Stimulated activated CD8-positive, alpha-beta memory T cell treated with anti-CD3 and anti-CD28 coated beads, Interleukin-7, amount 100 ng/mL, for 24 hours (primary cell): ENCODE measurements at places on chromosomes 5 and 9.
A peak's percentile ranks its signal among the peaks of the same experiment; 100 is the strongest.

DNA sequence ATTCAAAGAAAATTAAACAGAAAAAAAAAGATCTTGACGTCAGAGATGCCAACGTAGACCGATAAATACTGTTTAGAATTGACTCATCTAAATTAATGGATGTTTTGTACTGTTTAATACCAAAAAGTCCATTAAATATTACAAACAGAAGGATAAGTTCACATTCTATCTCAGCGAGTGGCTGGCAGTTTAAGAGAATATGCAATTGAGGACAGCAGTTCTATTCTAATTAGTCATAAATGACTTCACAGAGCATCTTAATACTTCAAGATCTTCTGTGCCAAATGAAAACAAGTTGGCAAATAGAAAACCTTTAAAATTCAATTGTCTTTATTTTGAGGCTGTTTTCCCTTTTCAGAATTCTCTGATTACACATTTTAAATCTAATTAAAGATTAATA is 326.6 kb upstream of the NREP start:
- DNase-seq, result no peak

DNA sequence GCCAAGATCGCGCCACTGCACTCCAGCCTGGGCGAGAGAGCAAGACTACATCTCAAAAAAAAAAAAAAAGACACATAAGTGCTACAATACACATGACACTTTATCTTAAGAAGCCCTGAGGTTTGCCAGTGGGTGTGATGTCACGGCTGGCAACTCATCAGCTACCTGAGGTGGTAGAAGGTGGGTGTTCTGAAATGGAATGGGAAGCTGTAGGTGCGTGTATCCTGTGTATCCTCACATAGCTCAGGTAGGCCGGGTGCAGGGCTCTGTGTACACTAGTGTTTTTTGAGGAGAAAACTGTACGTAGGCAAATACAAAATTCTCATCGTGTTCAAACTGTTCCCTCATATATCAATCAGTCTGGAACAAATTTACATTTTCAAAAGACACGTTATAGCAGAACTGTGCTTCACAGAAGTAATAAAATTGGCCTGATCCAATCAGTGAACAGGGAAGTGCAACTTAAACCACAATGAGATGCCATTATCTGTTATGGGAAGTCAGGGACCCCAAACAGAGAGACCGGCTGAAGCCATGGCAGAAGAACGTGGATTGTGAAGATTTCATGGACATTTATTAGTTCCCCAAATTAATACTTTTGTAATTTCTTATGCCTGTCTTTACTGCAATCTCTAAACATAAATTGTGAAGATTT is 10.4 kb downstream of the BICD2 start:
- DNase-seq, result no peak

- DNase-seq, result no peak
Observed at GRCh38 chr5:150615141-150615699, 25.2 kb upstream of the SYNPO start.

DNA sequence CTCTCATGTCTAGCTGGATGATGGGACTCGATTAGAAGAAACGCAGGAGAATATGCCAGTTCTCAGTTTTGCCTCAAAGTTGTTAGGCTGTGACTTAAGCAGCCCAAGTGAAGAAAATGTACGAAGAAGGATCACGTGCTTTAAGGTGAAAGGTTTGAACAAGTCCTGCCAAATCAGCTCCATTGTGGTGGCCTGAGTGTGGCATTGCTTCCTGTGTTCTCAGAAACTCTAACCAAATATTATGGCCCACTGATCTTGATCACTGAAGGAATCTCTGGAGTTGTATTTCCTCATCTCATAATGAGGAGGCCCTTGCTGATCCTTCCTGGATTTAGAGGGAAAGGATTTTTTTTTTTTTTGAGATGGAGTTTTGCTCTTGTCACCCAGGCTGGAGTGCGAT is 44.0 kb downstream of the OTULIN start:
- DNase-seq, result no peak

- no peak for DNase-seq
Observed at GRCh38 chr5:28648108-28648507, 1609.7 kb upstream of the CDH9 start.

DNA sequence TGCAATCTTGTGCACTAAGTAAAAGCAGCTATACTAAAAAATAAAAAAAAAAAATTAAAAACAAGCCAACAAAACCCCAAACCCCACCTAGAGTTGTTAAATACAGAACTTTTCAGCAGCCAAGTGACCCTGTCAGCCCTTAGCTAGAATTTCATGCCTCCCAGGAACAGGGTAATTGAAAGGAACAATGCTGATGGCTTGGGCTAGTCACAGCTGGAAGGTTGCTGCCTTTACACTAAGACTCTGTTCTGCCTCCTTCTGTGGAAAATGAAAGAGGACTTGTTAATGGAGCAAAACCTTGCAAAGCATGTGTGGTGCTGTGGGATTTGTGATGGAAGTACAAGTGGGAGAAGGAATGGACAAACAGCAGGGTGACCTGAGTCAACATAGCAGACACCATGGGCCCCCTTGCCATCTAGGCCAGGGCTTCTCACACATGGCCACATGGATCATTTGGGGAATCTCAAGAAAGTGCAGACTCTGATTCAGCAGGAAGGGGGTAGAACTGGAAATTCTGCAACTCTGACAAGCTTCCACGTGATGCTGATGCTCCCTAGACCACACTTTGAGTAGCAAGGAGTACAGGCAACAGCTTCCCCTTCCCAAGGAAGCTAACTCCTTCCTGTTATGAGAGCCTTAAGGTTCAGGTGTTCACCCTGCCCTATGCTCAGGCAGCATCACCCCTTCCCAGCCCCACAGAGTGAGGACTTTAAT is 14.9 kb upstream of the TMEM252 start:
- DNase-seq, result no peak

DNA sequence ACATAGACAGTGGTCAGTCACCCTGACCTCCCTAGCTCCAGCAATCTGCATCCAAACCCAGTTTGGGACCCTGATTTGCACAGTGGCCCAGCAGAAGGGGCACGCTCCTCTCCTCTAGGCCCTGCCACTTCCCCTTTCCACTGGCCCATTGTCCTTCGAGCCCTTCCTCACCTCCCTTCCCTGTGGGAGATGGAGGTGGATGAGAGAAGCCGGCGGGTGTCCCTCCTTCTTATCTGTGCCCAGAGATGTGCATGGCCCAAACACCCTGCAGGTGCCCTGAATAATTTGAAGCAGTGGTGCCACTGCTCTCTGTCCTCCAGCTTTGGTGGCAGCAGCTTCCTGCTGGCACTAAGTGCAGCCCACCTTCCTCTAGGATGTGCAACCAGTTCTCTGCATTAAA is 140.0 kb downstream of the BARX1 start:
- no peak for DNase-seq

DNA sequence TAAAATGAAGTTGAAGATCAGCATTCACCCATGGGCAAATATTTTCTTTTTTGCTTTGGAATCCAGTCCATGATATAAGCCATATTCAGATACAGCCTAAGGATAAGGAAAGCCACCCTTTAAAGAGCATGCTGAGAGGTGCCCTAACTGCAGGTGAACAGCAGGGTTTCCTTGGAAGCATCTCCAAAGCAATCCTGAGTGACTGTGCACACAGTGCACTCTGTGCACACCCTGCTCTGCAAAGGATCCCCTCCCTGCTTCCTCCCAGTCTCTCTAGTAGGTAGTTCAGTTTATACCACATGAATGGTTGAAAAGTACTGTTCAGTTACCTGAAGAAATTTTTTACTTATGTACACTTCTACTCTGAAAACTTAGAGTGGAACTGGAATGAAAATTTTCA is 491.4 kb downstream of the RASEF start:
- DNase-seq, result no peak

GRCh38 chr5:87300176-87300575 is 32.5 kb downstream of the RASA1 start:
- DNase-seq, result no peak

- no peak for DNase-seq
Observed at GRCh38 chr5:119333421-119333851, 22.4 kb upstream of the TNFAIP8 start.

GRCh38 chr9:75001719-75002421 is 26.2 kb downstream of the CARNMT1 start:
- DNase-seq, result no peak

DNA sequence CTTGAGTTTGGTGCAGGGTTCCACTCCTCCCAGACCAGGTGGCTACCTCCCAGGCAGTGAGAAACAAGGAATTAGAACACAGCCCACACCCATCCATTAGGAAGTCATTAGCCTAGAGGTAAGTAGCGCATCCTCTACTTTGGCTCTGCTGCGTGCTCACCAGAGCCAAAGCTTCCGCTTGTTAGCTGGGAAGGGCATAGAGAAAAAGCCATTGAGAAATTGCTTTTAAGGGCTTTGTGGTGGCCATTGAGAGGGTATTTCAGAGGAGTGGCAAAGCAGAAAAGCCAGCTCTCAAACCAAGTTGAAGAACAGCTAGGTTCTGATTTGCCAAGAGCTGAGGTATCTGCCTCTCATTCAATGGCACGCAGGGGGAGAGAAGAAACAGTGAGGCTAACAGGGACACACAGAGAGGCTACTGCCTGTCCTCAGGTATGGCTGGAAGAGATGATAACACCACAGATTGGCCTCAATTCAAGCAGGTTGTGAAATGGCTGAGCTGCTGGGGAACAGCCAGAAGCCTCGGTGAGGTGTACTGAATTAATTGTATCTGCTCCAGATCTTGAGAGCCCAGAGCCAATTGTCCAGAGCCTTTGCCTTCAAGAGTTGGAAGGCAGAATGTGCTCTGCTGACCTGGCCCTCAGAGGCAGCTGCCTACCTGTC is 119.4 kb downstream of the NTRK2 start:
- DNase-seq, result no peak

DNA sequence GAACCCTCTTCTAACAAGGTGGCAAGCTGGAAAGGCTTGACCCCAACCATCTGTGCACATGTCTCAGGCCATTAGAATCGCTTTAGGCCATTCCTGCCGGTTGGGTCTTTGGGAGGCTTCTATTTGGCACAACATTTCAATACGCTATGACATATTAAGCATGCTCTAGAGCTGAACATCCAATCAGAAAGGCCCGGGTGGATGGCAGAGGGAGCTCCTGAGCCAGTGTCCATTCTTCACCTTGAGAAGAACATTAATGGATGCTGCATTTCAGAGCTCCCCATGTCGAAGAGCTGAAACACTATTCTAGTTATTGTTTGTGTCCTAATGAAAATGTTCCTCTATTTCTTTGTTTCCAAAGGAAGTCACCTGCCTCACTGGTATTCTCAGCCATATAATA is 12.8 kb downstream of the SPATA9 start:
- DNase-seq, result no peak

GRCh38 chr5:54610197-54610944 is 92.8 kb downstream of the SNX18 start:
- DNase-seq, result no peak

DNA sequence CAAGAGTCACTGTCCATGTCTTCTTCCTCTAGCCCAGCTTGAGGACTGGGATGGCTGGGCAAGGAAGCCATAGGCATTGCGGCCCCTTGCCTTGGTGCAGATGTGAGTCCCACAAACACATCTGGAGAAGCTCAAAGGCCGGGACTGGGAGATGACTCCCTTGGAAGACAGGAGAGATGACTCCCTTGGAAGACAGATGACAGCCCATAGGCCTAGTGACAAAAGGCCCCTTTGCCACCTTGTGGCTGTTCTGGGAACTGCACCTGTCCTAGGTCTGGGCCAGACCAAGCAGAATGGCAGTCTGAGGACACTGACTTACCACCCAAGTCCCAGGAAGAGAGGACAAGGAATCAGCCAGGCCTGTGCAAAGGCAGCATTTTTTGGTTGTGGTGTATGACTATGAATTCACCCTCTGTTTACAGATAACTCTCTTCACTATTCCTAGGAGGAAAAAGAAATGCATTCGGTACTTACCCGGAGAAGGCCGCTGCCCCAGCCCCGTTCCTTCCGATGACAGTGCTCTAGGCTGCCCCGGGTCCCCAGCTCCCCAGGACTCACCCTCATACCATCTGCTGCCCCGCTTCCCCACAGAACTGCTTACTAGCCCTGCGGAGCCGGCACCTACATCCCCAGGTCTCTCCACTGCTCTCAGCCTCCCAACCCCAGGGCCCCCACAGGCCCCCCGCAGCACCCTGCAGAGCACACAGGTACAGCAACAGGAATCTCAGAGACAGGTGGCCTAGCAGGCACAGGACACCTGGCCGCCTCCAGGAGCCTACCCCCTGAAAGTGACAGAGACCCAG is 30.8 kb downstream of the SKP1 start:
- peak; percentile 71 for DNase-seq

GRCh38 chr5:3312299-3312698 is 283.3 kb upstream of the IRX1 start:
- DNase-seq, result no peak

- no peak for DNase-seq
Observed at GRCh38 chr9:98971915-98972223, 28.2 kb downstream of the COL15A1 start.

GRCh38 chr5:160432787-160433186 is 11.1 kb downstream of the PTTG1 start:
- no peak for DNase-seq

DNA sequence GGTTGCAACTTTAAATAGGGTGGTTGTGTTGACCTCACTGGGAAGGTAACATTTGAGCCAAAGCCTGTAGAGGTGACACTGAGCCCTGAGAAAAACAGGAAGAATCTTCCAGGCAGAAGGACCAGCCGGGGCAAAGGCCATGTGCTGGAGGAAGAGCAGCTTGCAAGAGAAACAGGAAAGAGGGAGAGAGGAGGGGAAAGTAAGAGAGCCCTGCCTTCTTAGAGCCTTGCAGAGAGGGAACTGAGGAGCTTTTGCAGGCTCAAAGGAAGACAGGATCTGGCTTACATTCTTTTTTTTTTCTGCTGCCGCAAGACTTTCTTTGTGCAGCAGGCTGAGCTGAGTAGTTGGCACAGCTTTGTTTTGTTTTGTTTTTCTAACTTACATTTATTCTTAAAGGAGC is 17.4 kb downstream of the C9orf153 start:
- no peak for DNase-seq

DNA sequence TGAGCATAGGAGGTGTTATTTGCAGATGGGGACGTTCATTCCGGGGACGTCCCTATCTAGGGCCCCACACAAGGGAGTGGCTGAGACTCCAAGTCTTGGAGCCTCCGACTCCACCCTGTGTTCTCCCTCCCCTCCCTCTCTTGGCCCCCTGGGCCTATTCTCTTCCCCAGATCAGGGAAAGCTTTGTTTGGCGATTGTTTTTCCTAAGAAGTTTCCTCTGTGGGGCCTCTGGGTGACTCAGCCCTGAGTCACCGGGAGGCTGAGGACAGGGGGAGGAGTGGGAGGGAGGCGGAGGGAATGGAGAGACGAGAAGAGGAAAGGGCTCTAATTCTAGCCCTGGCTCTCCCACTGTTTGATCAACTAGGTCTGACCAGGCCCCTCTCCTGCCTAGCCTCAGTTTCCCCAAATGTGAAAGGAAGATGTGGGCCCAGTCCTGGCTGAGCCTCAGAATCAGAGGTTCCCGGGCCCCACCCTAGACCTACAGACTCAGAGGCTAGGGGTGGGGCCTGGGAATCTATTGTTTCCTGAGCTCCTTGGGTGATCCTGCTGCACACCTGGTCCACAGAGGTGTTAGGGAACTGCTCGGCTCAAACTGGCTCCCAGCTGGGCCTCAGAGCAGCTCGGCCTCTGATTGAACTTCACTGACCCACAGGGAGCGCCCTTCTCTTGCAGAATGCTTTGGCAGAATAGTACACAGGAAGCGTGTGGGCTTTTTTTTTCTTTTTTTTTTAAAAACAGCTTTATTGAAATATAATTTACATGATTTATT is 19.2 kb downstream of the GSN start:
- no peak for DNase-seq
